Esophagus squamous epithelium (tissue), 5 donors: ENCODE measurements at places on chromosomes 13 and 19.

- no peak for DNase-seq
Measured at GRCh38 chr13:105463011-105463501, 1072.4 kb downstream of the EFNB2 start.

DNA sequence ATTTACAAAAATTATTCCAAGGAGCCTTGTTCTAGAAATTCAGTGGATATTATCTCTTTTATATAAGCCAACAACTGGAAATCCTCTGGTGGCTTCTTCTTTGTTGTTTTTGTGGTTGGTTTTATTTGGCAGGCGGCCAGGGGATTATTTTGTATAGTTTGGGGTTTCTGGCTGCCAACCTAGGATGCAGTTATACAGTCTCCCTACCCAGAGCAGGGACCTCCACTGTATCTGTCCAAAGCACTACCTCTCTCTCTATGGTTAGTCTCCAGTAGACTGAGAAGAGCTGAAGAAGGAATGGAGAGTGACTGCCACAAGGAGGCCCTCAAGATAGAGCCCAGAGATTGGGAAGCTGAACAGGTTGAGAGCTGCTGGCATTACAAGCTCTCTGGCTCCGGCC lies 80.2 kb downstream of the ZAR1L start:
- DNase-seq, result no peak

- no peak for DNase-seq
Measured at GRCh38 chr13:20219577-20219976, 12.5 kb downstream of the GJB6 start.

DNA sequence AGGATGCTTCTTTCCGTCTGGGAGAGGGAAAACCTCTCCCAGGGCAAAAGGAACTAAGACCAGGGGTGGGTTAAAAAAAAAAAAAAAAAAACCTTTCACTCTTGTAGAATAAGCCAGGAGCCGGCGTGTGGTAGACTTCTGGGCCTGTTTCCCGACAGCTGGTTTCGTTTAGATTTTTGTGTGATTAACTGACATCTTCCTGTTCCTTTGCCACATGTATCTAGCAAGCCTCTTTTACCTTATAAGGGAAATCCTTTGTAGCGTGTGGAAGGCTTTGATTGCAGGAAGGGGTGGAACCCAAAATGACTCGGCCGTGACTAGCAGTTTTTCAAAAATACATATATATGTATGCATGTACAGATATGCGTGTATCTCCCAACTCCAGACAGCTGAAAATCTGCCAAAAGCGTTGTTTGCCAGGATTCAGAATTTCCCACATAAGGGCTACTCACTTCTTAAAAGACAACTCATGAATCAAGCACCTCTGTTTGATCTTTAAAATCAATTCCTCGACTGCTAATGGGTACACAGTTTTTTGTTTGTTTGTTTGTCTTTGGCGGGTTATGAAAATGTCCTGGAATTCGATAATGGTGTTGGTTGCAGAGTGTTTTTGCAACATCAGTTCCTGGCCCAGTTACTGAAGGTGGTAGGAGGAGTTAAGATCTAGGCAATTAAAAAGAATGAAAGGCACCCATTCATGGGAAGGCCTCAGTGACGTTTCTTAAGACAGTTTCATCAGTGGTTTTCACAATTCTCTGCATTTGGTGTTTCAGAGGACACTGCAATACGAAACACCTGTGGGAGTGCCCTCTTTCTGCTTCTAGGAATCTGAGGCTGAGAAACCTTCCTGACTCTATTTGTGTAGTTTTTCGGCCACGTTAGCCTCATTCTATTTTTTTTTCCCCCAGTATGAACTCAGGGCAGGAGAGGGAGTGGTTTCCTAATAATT lies 2.7 kb downstream of the TPM4 start:
- no peak for DNase-seq

DNA sequence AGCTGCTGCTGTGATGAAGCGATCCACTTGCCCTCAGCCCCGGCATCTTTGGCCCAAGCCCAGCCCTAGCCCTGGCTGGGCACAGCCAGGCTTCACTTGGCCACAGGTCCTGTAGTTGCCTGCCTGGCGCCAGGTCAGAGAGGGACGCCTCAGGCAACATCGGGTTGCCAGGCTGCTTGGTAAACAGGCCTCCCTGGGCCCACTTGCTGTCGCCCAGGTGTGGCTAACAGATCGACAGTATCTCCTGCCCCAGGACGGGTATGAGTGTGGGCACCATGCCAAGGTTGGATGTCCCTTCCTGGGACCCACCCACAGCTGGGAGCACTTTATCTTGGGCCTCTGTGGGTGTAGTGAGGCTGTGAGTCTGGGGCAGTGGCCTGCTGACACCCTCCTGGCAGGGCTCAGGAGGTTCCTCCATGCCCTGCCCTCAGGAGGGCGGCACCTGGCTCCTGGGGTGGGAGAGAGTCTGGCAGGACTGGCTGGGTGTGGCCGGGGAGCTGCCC lies 27.8 kb downstream of the CARM1 start:
- DNase-seq, result no peak

- no peak for DNase-seq
Measured at GRCh38 chr13:99865420-99865930, 106.1 kb downstream of the ZIC5 start.

DNA sequence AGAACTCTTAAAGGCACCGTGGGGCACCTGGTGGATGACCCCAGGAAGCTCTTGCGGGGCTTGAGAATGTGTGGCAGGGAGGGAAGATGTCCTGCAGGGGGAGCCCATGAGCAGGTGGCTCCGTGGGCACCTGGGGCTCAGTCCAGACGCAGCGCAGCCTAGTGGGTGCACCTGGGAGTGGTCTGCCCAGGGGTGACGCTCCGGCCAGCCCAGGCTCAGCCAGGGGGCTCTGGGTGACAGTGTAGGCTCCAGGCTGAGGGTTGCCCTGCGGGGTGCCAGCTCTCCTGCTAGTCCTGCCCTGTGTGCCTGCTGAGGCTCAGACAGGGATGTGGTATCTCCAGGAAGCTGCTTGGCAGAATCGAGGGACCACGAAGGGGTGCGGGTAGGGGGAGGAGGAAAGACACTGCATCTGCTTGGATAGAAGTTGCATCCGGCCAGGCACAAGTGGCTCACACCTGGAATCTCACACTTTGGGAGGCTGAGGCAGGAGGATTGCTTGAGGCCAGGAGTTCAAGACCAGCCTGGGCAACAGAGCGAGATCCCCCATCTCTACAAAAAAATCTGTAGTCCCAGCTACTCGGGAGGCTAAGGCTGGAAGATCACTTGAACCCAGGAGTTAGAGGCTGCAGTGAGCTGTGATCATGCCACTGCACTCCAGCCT lies 15.0 kb upstream of the PGLS start:
- DNase-seq, result no peak

DNA sequence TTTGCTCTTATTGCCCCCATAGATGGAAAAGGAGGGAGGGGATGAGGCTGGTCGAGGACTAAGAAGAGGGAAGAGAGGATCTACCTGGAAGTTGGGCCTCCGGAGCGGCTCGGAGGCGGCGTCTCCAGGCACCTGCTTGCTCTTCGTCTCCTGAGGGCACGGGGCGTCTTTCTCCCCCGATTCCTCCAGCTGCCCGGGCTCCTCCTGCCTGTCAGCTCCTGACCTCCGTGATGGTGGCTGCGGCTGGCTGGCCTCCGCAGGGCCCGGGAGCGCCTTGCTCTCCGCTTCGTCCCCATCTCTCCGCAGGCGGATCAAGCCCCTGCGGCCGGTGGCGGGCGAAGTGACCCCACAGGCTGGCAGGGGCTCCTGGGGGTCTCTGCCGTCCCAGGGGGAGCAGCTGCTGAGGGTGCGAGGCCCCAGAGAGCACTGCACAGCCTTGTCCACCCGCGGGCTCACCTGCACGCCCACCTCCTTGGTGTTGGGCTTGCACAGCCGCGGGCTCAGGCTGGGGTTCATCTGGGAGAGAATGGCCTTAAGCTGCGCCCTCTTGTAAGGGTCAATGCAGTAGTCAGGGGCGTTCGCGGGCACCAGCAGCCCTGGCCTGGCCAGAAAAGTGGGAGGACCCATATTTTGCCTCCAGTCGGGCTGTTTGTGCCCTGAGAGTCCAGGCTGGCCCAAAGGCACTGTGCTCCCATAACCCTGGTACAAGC lies 3.8 kb downstream of the ZAR1L start:
- no peak for DNase-seq
